ENCODE measurements at places on chromosomes 1 and 21.

GRCh38 chr1:219119839-219120238, 53.8 kb upstream of the LYPLAL1 start:
- DNase-seq, result no peak
- no peaks in the 10 kb centered on the region for H3K27me3 ChIP-seq
- peaks cover 8% of the 10 kb centered on the region for H3K4me1 ChIP-seq
- H3K36me3 ChIP-seq, result no peaks in the 10 kb centered on the region
- no peak overlapping the region for H3K4me3 ChIP-seq
- peak overlapping the region; percentile 44 for H3K27ac ChIP-seq

DNA sequence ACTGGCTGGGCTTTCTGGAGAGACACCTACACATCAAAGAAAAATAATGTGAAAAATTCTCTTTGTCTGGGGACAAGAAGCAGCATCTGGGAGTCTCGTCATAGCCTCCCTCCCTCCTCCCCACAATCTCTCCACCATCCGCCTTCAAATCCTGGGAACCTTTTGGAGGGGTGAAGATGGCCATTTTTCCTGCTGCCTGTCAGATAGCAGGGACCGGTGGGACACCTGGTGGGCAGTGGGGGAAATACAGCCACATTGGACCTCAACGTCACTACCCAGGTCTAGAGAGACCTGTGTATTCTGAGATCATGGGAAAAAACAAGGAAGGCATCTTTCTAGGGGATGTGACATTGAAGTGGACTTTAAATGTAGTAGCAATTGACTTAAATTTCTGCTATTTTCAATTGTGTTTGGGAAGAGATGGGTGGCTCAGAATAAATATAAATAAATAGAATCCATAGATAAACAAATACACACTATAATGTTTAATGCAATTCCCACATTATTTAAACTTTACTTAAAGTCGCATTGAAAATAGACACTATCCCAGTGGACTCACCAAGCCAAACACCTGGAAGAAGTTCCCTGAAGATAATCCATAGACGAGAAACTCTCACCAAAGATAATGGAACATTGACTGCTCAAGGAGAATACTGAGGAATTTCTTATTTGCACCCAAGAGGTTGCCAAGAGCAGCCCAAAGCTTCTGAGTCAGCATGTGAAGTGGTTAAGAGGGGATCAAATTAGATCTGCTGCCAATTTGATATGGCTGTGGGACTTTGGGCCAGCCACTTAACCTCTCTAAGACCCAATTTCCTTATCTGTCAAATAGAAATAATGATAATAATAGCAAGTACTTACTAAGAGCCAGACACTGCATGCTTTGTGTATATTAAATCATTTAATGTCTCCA, 147.6 kb upstream of the CAMK1G start:
- H3K27ac ChIP-seq, result no peak overlapping the region
- H3K4me1 ChIP-seq, result no peaks in the 10 kb centered on the region
- H3K4me3 ChIP-seq, result no peak overlapping the region

DNA sequence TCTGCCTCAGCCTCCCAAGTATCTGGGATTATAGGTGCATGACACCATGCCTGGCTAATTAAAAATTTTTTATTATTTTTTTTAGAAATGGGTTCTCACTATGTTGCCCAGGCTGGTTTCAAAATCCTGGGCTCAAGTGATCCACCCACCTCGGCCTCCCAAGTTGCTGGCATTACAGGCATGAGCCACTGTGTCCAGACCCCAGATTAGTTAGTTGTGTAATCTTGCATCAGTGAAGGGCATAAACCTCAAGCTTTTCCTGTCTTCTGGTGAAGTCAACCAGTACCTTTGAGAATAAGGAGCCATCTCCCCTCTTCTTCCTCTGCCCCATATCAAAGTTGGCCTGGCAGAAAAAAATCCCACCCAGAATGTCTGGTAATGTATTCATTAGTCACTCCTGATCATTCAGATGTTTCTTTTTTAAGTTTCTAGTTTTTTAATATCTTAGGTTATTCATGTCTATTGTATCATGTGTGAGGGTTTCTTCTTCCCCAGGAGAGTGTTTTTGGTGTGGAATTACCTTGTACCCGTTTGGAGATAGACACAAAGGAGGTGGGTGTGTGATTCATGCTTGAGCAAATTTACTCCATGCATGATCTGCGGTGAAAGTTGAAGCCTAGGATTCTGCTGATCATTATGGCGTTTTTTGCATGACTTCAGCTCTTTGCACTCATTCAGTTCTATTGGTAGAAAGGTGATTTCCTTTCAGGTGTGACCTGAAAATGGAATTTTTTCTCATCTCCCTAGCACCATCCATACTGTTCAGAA, 144.0 kb downstream of the FMN2 start:
- no peak overlapping the region for H3K27ac ChIP-seq
- H3K4me3 ChIP-seq, result no peak overlapping the region

DNA sequence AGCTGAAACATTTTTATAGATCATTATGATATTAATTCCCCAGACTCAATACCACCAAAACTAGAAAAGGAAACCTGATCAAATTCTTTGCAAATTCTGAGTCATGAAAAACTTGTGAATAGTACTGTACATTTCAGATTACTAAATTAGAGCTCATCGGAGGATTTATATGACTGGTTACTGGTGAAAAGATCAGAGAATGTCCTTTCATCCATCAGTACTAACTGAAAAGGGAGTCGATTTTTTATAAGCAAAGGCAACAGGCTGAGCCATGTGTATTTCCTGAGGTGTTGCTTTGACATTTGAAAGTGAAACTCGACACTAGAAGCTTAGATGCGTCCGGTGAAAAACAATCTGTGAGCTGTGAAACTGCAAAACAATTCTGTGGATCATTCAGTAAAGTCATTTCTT, 155.7 kb downstream of the TNFSF18 start:
- peak; percentile 44 for DNase-seq
- no peaks in the 10 kb centered on the region for H3K36me3 ChIP-seq
- H3K4me3 ChIP-seq, result no peak overlapping the region

GRCh38 chr1:214249651-214250050, 31.3 kb upstream of the SMYD2 start:
- no peaks in the 10 kb centered on the region for H3K4me1 ChIP-seq
- DNase-seq, result no peak
- H3K27me3 ChIP-seq, result no peaks in the 10 kb centered on the region
- H3K36me3 ChIP-seq, result no peaks in the 10 kb centered on the region
